ENCODE measurements at places on chromosomes 1 and 21.
A peak's percentile ranks its signal among the peaks of the same experiment; 100 is the strongest.

DNA sequence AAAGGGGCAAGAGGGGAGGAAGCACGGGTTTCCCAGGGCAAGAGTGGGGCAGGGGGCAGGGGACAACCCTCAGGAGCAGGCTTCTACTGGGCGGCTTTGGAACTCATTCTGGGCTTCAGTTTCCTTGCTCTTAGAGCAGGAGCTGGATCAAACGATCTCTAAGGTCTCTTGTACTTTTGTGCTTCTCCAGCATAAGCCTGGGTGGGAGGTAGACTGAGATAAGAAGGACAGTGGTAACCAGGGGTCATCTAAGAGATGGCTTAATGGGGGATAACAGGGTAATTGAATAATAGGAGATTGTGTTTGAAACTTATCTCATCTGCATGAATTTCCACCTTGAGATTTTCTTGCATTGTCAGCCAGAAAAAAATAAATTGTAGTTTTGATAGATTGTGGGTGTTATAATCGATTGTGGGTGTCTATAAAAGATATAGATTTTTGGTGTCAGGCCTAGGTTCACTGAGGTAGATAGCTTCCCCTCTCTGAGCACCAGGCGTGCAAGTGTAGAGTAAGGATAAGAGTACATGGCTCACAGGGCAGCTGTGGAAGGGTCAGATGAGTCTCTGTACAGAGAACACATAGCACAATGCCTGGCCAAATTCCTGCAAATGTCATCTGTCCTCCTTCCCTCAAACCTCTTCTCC lies 68.0 kb downstream of the CD58 start:
- no peak for DNase-seq

DNA sequence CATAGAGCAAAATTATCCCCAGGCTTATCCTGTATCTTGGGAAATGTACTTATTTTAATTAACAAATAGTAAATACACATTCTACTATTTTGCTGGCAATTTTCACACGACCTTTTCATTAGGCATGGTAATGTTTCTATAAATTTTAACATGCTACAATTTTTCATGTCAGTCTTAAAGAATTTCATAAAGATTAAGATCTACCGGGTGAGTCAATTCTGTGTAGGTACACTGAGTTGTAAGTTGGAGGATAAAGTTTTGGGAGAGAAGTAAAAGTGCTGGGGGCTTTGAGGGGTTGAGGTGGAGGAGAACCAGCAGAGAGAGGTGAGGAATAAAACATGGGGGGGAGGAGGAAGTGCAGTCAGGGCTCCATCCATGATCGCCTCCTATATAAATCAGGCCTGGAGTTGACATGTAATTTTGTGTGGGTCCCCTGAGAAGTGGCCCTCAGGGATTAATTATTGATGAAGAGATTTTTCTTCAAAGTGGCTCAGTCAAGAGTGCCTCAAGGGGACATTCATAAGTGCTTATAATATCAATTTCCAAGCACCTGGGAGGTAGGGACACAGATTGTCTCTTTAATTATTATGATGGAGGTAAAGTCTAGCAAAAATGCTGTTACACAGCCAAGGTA lies 7.2 kb downstream of the DPYD start:
- DNase-seq, result no peak

GRCh38 chr21:44548922-44549321 lies 2.4 kb downstream of the KRTAP10-2 start:
- DNase-seq, result no peak

GRCh38 chr1:241716915-241717656 lies 65.0 kb downstream of the WDR64 start:
- DNase-seq, result peak; percentile 31

DNA sequence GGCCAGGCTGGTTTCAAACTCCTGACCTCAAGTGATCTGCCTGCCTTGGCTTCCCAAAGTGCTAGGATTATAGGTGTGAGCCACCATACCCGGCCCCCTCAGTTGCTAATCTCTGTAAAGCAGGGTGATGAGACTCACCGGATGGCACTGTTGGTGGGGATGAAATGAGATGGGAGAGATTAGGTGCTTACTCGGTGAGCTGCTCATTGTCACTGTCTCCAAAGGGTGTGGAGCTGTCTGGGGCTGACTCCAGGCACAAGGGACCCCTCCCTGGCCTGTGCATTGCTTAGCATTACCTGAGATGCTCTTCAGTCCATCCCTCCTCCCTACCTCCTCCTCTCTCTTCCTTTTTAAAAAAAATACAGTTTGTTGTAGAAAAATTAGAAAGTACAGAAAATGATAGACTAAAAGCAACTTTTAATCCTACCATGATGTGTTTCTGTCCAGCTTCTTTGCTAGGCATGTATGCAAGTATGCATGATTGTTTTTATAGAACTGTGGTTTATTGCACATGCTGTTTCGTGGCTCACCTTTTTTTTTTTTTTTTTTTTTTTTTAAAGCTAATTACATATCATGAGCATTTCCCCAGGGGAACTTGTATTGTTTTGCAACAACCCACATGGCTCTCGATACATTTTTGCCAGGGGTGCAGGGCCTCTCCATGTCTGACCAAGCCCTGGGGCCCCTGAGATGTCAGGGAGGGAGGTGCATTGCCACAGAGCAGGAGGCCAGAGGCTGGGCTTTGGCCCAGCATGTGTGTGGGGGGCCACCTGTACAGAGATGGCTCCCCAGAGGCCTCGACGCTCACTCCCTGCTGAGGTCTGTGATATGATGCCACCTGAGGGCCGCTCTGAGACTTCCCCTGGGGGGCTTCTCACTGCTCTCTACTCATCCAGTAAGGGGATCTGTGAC lies 55.4 kb downstream of the ARHGEF10L start:
- DNase-seq, result peak; percentile 17

- DNase-seq, result peak; percentile 66
Observed at GRCh38 chr1:6052543-6053205, 7.0 kb downstream of the KCNAB2 start.

DNA sequence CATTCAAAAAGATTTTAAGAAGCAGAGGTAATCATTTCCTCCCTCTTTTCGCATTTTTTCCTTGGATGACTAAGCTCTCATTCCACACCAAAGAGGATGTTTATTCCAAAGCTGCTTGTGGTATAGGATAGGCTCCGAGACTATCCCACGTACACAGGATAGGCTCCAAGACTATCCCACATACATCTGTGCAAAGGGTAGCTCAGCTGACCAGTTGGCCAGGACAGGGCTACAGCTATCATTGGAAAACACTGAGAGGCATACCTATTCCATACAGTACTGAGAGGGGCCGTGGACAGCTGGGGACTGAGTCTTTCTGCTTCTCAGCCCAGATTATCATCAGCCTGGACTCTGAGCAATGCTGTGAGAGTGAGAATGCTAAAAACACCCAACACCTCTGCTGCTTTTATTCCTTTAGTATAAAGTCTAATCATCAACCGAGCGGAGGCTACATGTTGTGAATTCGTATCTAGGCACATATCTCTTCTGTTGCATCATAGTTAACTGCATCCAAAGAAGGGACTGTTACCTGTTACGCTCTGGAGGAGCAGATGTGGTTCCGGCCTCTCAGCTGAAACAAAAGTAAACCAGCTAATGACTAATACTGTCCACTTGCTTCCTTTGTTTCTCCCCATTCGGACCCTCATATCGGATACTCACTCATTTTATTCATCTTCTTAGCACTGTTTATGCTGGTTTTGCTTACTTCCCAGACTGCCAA lies 141.0 kb downstream of the TNFSF18 start:
- DNase-seq, result peak; percentile 95

DNA sequence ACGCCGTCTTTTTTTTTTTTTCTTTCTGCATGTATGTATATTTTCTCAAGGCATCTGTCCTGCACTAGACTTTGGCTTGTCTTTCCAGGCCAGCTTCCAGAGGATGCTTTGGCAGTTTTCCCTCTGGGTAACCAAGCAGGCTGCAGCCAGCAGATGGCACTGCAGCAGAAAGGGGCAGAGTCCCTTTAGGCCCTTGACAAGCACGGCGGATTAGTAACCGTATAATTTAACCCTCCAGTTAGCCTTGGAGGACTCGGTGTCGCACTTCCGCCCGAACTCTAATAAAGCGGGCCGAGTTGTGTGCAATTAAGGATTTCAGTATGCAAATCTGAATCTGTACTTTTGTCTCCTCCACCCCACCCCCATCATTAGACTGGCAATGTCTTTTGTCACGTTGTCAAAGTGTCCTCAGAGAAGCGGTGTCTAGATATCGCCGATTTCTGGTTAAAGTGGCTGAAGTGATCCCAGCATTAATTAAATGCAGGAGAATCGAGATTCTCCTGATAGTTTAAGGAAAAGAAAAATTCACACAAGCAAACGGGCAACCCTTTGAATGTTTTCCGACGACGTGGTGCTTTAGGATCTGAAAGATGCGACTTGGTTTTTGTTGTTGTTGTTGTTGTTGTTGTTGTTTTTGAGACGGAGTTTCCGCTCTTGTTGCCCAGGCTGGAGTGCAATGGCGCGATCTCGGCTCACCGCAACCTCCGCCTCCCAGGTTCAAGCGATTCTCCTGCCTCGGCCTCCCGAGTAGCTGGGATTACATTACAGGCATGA lies 1.1 kb upstream of the TMEM167B start:
- DNase-seq, result peak; percentile 61

DNA sequence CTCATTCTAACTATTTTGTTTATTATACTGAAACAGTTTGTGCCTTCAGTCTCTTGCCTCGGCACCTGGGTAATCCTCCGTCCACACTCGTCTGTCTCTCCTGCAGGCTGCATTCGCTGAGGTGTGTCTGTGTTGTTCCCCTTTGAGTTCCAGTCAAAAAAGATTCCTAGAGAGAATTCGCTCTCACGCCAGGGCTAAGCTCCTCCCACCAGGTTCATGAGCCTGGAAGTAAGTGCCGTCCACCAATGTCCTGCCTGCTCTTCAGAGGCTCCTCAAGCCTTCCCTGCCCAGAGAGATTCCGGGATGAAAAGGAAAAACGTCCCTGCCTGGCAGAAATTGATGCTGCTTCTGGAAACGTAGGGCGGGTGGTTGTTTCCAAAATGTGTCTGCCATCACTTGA lies 12.9 kb downstream of the KIAA2013 start:
- no peak for DNase-seq

- DNase-seq, result no peak
Observed at GRCh38 chr1:41618066-41618825, 133.8 kb upstream of the EDN2 start.

- no peak for DNase-seq
Observed at GRCh38 chr1:71753746-71754145, 528.6 kb downstream of the NEGR1 start.

GRCh38 chr1:58982259-58982998 lies 198.6 kb upstream of the JUN start:
- DNase-seq, result no peak

DNA sequence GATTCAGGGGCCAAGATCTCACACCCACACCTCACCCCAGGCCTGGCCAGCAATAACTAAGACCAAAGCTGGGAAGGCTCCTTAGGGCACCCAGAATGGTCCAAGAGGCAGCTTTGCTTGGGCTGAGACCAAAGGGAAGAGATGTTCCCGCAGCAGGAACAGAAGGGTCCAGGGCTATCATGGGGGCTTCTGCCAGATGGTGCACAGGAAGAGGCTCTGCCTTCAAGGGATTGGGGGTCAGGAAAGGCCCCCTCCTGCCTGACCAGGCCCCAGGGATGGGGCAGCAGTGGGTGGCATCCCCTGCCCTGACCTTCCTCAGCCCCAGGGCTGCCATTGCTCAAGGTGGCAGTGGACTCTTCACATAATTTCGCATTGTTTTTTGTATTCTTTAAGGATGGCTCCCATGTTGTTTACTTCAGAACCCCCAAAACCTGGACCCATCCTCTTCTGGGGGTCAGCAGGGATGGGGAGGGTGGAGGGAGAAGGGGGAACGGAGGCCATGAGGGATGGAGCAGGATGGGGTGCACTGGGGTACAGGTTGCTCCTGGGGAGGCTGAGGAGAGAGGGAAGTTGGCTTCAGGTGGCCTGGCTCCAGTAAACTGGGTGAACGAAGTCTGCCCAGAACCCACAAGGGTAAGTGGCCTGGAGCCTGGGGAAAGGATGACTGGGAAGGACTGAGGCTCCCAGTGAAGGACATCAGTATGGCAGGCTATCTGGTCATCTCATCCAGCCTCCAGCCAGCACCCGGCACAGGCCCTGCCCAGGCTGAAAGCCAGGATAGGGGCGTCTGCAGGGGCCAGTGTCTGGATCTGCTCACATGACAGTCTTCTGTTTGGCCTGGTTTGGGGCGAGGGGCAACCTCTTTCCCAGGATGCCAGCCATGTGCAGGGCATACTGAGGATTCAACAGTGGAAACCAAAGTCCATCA lies 2.6 kb upstream of the NADK start:
- no peak for DNase-seq

GRCh38 chr1:215568299-215568692 lies 1.2 kb downstream of the KCTD3 start:
- peak; percentile 75 for DNase-seq

- DNase-seq, result no peak
Observed at GRCh38 chr1:1406101-1406820, 832 bp downstream of the MRPL20 start.

DNA sequence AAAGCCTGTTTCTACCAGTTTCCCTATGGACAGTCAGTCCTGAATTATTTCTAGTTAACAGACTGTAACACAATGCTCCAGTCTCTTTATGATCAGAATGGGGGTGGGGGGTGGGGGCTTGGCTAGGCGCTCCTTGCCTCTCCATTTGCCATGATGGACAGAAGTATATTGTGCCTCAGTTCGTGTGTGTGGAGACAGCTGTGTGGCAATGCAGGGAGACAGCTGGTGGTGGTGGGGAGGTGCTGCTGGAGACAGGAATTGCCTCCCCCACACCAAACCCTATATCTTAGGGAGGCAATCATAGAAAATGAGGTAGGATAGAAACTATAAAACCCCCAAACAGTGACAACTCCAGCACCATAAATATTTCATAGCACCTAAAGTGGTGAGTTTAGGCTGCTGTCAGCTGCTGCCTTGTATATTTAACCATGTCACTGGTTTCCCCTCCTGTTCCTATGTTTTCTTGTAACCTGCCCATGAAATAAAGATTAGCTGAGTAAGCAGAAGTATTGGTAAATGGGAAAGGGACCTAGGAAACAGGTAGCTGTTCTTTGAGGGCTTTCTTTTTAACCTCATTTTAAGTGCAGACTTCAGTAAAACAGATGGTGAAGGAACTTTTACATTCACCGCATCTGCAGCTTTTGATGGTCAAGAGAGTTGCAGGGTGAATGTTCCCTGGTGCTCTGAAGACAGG lies 3.4 kb downstream of the PLXNA2 start:
- DNase-seq, result no peak

GRCh38 chr1:76862447-76862846 lies 4.8 kb upstream of the ST6GALNAC5 start:
- DNase-seq, result peak; percentile 85

DNA sequence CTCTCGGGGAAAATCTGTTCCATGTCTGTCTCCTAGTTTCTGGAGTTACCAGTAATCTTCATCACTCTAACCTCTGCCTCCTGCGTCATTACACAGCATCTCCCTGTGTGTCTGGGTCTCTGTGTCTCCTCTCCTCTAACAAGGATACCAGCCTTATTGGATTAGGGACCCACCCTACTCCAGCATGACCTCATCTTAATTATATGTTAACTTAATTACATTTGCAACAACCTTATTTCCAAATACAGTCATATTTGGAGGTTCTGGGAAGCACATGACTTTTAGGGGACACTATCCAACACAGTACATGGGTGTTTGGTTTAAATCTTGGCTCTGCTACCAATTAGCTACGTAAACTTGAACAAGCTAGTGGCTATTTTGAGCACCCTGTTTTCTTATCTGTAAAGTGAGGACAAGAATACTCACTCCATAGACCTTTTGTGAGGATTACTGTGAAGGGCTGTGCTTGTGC lies 83.9 kb upstream of the SGIP1 start:
- DNase-seq, result peak; percentile 50
